ENCODE measurements at places on chromosomes 2 and 18. TPM values are rescaled to one million over a fixed set of nuclear protein-coding genes. Genes with fewer than 3 reads are reported as not detected.

Gene SH3YL1
- total RNA-seq: 60.6 TPM

Gene PAX3
- total RNA-seq: not detected

Gene KIAA2012
- total RNA-seq: not detected

Gene HADHA
- 69.4 TPM for total RNA-seq

Gene MYOM1
- 3.3 TPM for total RNA-seq

Gene TUBA4B
- total RNA-seq: not detected

Data from CD8-positive, alpha-beta T cell (primary cell).